ENCODE measurements at places on chromosomes 16 and 17. TPM values are rescaled to one million over a fixed set of nuclear protein-coding genes. Genes with fewer than 3 reads are reported as not detected.
A peak's percentile ranks its signal among the peaks of the same experiment; 100 is the strongest.

OR1E1 gene
- not detected for total RNA-seq

- DNase-seq = no peak
Measured at GRCh38 chr17:72354071-72354470, 233.3 kb downstream of the SOX9 start.

- DNase-seq = peak; percentile 13
Measured at GRCh38 chr16:88382491-88383400, at the start of gene ZNF469. ZNF469 (plus strand) TSS chr16:88382959; CDS start chr16:88427471, 44,512 bp downstream.

ATP2A3 gene
- 1.3 TPM for total RNA-seq

GRCh38 chr16:75263963-75264445, 12.6 kb upstream of the BCAR1 start:
- DNase-seq = peak; percentile 56

DNA sequence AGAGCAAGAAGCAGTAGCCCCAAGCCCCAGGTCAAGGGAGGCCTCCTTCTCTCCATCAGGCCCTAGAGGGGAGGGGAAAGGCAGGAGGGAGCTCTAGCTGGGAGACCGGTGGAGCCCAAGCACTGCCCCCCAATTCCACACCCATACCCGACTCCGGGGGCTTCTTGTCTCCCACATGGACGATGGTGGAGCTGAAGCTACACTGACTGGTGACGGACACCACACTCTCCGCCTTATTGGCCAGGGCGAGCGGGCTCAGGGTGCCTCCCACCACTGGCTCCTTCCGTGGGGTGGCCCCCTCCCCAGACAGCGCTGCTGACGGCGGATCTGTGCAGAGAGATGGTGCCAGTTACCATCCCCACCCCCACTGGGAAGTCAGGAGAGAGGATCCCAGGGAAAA, 6.4 kb downstream of the PER1 start:
- DNase-seq = no peak

HOXB6 gene
- total RNA-seq = 58.7 TPM

- peak; percentile 89 for DNase-seq
Measured at GRCh38 chr17:42266918-42267766, 9.0 kb downstream of the STAT5B start.

- no peak for DNase-seq
Measured at GRCh38 chr16:16118337-16118736, 105.0 kb downstream of the ABCC6 start.

GRCh38 chr16:84044118-84044488, 1.5 kb upstream of the SLC38A8 start:
- peak; percentile 59 for DNase-seq

TBC1D3B gene
- total RNA-seq = 3.7 TPM

GRCh38 chr17:80034791-80035686, 633 bp downstream of the TBC1D16 start:
- DNase-seq = peak; percentile 20

DNA sequence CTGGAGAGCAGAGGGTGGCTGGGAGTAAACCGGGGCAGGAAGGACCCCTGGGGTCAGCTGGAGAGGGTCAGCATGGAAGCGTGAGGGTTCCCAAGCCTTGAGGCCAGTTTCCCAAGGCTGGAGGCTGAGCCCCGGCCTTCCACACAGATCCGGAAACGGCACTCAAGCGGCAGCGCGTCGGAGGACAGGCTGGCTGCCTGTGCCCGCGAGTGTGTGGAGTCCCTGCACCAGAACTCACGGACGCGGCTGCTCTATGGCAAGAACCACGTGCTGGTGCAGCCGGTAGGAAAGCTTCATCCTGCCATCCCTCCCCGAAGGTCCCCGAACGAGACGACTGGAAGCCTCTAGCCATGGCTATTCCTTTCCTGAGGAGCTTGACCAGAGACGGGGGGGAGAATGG, 26.0 kb downstream of the SGSM2 start:
- no peak for DNase-seq

IGFALS gene
- total RNA-seq = not detected

SLX1B gene
- 137 TPM for total RNA-seq

- DNase-seq = no peak
Measured at GRCh38 chr16:19716183-19716582, 1.8 kb downstream of the KNOP1 start.
